HCEC 1CT (cell line): ENCODE measurements at places on chromosomes 4 and X.

- DNase-seq, result no peak
Measured at GRCh38 chr4:59689149-59689548, 1511.0 kb upstream of the ADGRL3 start.

- DNase-seq, result no peak
Measured at GRCh38 chrX:23626651-23627050, 40.6 kb upstream of the PRDX4 start.

DNA sequence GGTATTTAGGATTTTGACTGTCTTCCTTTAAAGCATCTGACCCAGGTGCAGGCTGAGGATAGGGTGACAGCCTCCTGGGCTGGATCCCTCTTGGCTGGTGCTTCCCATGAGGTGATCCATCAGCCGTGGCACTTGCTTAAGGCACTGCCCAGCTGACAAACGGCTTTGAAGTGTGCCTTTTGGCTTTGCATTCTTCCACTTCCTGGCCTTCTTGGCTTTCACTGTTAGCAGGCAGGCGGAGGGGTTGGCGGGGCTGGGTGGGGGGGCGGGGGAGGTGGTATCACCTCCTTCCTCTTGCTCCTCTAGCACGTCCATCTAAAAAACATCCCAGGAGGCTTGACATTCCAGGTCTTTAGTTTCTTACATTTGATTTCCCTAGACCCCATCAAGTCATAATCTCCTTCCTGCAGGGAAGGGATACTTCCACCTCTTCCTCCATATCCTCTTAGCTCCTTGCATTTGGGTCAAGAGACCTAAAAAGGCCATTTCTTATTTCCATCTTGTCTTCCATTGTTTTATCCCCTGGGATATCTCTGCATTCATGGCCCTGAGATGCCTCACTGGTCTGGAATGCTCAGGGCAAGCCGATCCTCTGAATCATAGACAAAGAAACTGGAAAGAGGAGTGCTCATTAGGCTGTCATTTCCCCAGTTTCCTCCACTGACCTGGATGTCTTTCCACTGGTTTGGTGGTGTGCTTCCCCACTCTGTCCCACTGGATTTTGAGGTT is 11.3 kb upstream of the APLN start:
- peak; percentile 76 for DNase-seq

- DNase-seq, result no peak
Measured at GRCh38 chr4:14893713-14894112, 108.6 kb upstream of the CPEB2 start.

DNA sequence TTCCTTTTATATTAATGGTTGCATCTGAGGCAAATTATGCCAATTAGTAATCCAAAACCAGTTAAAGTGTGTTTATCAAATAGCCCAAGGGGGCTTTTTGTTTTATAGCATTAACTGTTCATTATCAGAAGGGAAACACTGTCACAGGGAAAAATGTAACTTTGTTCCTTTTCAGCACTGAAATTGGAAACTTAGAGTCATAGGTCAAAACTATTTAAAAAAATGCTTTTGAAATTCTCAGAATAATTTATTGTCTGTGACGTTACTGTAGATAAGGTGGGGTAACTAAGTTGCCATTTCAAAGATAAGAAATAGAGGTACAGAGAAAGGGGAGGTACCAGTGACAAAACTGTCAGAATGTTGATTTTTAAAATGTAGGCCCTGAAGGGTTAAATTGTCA is 129.3 kb downstream of the AKAP4 start:
- DNase-seq, result no peak

- DNase-seq, result no peak
Measured at GRCh38 chr4:25050370-25051078, 19.8 kb upstream of the LGI2 start.

DNA sequence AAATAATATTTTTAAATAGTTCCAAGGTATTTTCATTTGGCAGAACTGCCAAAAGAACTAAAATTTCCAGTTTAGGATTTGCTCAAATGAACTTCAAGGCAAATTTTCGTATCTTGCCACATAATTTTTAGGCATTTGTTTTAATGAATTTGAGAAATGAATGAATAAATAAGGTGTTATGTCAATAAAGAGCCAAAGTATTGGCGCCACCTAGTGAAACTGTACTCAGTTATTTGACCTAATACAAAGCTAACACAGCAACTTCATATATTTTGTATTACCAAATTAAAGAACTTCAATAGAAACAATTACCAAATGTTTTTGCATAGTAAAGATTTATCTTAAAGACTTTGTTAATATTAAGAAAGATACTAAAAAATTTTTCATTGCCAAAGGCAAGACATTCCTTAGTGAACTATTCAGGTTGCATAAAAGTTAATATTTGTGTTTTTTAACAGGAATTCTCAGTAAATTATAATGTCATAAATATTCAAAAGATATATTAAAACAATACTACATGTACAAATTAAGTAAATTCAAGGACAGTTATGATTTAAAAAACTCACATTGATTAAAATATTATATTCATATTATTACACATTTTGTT is 50.3 kb downstream of the STPG2 start:
- no peak for DNase-seq
